ENCODE measurements at places on chromosomes 6 and 20.
A peak's percentile ranks its signal among the peaks of the same experiment; 100 is the strongest.

DNA sequence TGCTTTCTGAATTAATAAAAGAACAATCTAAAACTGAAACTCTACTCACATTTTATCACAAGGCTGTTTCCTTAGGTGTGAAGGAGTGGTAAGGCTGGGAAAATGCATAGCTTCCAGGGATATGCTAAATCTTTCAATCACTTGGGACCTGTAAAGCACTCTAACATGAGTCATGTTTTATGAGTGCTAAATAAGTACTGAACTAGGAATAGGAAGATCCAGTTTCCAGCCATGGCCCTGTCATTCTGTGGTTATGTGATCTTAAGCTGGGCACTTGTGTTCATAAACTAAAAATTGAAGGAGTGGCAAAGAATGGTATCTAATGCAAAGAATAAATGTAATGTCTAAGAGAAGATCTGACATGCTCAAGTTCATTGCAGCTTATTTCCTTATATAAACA is 6.1 kb upstream of the TMEM200A start:
- DNase-seq = no peak

DNA sequence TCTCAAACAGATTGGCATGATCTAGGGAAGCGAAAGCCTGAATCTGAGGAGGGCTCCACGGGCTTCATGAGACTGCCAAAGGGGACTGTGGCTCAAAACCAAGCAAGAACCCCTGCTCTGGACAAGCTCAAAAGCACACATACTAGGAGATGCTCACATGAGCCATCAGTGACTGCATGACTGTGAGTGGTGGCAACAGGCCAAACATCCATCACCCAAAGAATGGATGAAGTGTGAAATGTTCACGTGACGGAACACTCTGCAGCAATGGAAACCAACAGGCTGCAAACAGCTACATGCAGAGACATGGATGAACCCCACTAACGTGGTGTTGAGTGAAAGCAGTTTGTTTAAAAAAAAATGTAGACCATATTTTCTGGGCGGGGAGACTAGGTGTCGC is 136.3 kb downstream of the PREX1 start:
- no peak for DNase-seq

DNA sequence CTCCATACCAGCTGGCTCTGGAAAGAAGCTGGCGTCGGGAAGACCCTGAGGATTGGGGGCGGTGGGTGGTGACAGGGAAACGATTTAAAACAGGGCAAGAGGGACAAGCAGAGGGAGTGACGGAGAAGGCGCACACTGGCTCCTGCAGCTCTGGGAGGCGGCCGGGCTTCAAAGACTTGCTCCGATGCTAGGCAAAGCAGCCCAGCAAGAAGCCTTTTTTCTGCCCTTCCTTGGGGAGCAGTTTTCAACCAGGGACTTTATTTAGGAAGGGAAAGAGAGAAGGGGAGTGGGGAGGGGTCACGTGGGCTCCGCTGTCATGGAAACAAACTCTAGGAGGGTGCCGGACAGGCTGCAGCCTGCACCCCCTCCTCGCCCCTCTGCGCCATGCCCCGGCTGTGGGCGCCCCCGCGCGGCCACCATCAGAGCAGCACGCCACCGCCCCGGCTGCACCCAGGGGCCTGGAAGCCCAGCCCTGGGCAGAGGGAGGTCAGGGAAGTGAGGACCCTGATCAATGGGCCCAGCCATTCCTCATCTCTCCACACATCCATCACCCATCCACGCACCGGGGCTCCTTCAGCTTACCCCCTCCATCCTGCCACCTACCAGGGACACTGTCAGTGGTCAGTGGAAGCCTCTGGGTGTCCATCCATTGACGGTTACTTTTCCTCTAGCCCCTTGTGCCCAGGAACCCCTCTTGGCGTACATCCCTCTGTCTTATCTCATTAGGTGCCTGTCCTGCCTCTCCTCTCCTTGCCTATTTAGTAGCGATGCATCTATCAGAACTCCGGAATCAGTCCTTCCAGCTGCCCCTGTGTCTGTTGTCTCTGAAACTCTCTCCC is 66.6 kb upstream of the CCDC167 start:
- peak; percentile 63 for DNase-seq

GRCh38 chr20:16271450-16271849 is 301.8 kb downstream of the KIF16B start:
- no peak for DNase-seq

- DNase-seq = no peak
These were observed 16.4 kb downstream of the TRAM2 start for GRCh38 chr6:52560462-52560861.

DNA sequence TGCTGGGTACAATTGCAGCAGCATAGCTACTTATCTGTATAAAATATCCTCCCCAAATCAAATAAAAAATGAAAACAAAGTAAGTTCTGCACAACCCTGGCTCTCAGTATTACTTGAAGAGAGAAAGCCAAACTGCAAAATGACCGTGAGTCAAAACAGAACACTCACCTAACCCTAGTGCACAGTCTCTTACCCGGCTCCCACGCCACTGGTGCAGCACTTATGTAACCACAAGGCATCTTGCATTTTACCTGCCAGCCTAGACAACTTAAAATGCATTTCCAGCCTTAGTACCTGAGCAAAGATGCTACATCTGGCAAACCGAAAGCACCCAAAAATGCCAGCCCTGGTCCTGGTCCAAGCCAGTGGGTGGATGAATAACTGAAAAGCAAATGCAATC is 12.4 kb upstream of the SIRPB1 start:
- DNase-seq = peak; percentile 41

GRCh38 chr6:153931431-153931830 is 107.6 kb upstream of the OPRM1 start:
- DNase-seq = no peak

DNA sequence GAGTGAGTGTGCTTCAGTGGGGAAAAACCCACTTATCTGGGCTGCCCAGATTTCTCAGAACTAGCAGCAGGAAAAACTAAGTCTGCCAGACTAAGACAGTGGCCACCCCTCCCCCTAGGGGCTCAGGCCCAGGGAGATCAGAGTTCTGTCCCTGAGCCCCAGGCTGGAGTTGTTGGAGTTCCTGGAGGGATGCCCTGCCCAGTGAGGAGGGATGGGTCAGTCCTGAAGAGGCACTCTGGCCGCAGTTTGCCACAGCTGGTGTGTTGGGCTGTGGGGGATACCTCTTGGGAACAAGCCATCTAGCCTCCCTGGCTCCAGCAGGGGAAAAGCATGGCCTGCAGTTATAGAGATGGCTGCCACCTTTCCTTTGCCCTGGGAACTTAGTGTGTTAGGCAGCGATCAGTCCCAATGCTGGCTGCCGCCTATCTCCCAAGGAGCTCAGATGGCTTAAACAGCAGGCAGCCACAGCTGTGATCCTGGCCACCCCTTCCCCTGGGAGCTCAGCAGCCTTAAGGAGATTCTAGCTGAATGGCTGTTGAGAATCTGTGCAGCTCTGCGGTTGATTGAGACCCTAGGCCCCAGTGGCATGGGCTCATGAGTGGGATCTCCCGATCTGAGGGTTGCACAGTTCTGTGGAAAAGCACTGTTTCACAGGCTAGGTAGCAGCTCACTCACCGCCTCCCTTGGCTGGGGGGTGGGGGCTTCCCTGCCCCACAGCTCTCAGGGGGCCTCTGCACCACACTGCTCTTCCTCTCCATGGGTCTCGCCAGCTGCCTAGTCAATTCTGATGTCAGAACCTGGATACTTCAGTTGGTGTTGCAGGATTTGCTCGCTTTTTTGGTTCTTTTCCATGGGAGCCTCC is 13.2 kb downstream of the SIRPG start:
- no peak for DNase-seq

- no peak for DNase-seq
These were observed 9.8 kb downstream of the RAET1G start for GRCh38 chr6:149913085-149913484.

- no peak for DNase-seq
These were observed 108.1 kb downstream of the TRMT11 start for GRCh38 chr6:126094411-126094810.

DNA sequence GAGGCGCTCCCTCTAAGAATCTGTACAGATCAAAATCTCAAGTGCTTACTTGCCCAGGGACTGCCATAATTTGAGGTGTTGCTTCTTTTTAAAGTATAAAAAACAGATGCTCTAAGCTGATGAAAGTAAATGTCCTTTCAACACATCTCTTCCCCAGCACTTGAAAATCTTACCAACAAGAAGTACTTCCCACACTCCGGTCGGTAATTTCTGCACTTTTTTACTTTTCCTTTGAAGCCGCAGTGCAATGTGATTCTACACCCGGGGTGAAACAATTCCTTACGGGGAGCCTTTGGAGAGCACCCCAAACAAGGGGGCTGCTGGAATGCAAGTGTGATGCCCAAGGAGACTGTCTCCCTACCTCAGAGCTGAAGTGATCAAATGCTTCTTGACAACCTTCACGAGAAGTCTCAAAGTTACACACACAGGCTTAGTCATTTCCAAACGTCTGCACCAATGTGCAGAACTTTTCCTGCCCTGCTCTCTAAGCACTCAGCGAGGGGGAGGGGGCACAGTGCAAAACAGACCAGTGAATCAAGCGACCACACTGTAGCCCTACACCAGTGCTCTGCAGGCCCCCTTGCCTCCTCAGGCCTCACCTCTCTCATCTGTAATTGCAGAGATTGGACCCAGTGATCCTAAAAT is 56.7 kb downstream of the ATXN1 start:
- DNase-seq = peak; percentile 69

GRCh38 chr20:59561228-59561605 is 43.1 kb upstream of the PHACTR3 start:
- DNase-seq = no peak

DNA sequence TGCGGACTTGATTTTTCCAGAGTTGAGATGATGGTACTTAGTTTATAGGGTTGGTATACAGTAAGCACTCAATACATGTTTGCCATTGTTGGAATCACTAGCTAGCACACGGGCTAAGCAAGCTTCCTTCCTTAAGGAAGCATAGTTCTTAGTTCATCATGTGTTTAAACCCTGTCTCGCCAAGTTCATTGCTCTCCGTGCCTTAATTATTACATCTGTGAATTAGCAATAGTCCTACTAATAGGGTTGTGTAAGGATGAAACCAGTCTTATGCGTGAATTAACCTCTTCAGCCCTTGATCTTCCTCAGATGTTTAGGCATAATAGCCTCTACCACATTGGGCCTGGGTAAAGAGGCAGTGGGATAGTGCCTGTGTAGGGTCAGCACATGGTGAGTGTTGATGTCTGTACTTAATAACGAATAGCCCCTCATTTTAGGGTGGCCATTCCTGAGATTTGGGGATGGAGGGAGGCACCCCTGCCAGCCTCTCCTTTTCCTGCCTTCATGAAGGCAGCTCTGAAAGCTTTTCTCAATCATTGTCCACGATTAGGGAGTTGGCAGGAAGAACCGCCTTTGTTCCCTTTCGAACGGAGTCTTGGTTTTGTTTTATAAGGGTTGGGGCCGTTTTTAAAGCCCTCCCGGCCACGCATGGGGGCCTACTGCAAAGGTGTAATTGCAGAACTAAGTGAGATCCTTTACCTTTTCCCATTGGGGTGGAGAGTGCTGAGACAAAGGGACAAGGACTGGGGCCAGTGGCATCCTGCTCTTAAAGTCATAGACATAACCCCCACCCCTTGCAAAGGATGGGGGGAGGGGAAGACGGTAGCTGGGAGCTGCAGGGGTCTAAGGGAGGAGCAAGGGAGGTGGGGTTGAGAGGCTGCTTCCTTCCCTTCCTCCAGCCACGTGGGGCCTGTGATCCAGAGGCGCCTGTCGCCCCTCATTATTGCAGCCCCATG is 2.1 kb downstream of the DNMT3B start:
- DNase-seq = no peak

DNA sequence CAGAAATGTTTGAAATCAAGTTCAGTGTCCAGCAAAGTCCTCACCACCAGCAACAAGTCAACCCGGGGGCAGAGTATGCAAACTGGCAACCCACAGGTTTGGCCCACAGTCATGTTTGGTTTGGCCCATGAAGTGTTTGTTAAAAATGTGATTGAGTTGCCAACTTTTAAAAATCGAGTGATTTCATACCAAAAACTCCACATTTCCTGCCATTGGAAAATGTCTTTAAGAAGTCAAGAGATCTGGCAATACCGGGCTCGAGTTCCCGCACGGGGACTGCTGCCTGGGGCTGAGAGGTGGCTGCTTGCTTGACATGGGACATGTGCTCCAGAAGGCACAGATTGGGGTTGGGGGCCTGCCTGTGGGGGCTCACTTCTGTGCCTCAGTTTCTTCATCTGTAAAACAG is 36.1 kb downstream of the PREX1 start:
- no peak for DNase-seq

- peak; percentile 29 for DNase-seq
These were observed 8.5 kb downstream of the SYNGAP1 start for GRCh38 chr6:33428224-33428965.

- no peak for DNase-seq
These were observed 70.8 kb downstream of the PYGB start for GRCh38 chr20:25318471-25319240.

- DNase-seq = no peak
These were observed 367.4 kb downstream of the CD109 start for GRCh38 chr6:74063391-74063790.

GRCh38 chr6:53567701-53568100 is 22.8 kb upstream of the GCLC start:
- no peak for DNase-seq

DNA sequence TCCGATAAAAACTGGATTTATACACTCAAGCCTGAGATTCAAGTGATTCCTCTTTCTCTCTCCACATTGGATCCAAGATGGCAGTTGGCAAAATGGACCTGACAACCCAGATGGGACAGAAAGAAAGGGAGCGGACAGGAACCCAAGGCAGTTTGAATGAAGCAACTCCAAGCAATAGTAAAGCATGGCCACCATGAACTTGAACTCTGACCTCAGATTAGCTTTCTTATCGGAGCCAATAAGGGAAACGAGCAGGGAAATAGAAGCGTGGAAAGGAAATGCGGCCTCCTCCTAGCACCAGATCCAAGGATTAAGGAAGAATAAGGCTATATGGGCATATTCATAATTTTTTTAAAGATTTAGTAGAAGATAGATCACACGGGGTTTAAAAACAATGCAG is 213.4 kb upstream of the RIN2 start:
- DNase-seq = no peak

DNA sequence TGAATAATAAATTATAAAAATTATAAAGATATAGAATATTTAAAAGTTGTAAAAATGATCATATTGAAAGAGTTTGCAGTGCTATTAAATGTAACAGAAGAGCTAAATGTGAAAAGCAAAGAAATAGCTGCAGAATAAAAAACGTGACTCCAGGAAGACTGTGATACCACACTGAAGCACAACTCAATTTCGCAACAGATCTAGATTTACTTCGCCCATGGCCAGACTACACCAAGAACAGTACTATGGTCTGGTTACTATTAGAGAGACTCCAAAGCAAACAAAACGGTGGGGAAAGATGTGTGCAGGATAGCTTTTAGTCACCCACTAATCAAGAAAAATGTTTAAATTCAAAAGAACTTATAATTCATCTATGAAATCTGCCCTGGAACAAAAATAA is 1.9 kb downstream of the CHD6 start:
- DNase-seq = no peak

GRCh38 chr6:33272275-33273128 is 627 bp downstream of the RPS18 start:
- DNase-seq = no peak
